ENCODE measurements at places on chromosomes 5 and 9. TPM values are rescaled to one million over a fixed set of nuclear protein-coding genes. Genes with fewer than 3 reads are reported as not detected.

The ADAMTS12 gene
- polyA plus RNA-seq = 29.3 TPM

The BNIP1 gene
- 19.9 TPM for polyA plus RNA-seq

The ZBTB34 gene
- polyA plus RNA-seq = 4.9 TPM

The CDH10 gene
- 1.9 TPM for polyA plus RNA-seq

All from cardiac muscle cell (in vitro differentiated cells and primary cell).